ENCODE measurements at places on chromosomes 5 and 9.
A peak's percentile ranks its signal among the peaks of the same experiment; 100 is the strongest.

DNA sequence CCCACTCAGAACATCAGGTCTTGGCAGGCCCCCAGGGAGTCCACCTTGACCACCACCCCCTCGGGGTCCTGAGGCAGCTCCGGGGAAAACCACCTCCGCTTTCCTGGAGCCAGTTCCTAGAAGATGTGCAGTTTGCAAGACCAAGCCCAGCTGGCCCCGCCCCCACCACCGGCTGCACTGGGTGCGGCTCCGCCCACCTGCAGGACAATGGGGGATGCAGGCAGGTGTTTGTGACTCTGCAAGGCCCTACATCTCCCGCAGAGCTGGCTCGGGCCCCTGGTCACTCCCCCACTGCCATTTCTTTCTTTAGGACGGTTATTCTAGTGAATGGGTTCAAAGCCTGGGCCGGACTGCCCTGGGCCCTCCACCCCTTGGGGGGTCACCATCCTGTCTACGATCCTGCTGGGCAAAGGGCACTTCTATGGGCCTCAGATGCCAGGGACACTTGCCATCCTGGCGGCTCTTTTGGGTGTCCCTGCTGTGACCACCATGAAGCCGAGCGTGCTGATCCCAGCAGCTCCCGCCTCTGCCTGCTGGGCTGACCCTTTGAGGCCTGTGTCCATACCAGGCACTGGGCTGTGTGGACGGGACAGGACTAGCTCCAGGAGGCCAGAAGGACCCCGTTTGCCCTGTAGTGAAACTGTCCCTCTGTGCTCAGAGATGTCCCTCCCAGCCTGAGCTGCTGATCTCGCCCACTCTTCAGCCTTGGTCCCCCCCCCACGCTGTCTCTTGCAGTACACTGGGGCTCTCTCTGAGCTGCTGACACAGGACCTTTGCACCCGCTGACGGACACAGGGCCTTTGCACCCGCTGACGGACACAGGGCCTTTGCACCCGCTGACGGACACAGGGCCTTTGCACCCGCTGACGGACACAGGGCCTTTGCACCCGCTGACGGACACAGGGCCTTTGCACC lies 5.9 kb upstream of the NACC2 start:
- DNase-seq = no peak

DNA sequence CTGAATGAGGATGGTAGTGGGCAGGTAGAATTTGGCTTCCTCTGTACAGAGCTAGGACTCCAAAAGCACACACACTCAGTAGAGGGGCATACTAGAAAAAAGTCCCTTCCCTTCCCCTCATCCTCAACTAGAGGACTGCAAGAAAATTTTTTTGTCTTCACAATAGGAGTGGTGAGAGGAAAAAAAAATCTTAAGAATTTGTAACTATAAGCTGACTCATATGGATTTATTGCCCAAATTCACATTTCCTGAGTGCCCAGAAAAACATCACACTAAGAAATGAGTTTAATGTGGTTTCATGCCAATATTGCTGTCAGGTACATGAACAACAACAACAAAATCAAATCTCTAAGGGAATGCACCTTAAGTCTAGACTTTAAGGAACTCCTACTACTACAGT lies 43.7 kb downstream of the RANBP6 start:
- DNase-seq = peak; percentile 55

DNA sequence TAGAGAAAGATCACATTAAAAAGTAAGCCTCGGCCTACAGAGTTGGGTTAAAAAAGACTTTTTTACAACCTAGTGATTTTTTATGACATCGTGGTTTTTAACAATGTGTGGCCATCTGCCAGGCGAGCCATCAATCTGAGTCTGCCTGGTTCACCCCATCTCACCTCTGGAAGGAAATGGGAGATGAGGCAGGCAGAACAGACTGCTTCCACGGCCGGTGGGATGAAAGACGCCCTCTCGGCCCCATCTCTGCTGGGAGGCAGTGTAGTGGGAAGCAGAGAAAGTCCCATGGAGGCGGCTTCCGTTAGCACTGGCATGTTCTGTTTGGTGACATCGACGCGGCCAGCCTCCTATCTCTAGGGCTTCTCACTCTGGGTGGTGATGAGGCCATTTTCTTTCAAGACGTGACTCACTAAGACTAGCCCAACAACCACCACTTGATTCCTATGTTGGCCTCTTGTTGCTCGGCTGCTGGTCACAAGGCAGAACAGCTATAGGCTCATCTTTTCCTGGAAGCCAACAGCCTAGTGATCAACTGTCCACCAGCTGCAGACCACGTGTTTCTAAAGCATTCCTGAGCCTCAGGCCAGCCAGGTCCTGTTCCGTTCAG lies 132.4 kb upstream of the OTULINL start:
- DNase-seq = peak; percentile 100

DNA sequence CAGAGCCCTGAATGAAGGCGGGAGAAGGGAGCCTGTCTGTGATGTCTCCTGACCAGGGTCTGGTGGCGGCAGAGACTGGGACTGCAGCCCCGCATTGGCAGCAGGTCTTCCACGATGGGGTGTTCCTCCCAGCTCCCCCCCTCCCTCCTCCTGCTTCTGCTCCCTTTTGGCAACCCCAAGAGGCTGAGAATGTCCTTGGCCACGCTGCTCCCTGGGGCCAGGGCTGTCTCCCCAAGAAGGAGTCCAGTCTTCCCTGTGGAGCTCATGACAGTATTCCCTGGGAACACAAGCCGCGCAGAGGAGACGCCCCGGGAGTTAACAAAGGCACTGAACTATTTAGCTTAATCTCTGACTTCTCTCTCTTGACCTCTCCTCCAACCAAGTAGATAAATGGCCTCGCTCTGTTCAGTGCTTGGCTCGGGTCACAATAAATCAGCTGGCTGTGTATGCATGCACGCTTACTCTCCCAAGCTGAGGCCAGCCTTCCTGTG lies 84.0 kb upstream of the NEURL1B start:
- peak; percentile 19 for DNase-seq

GRCh38 chr5:91381774-91382359 lies 1.2 kb downstream of the ARRDC3 start:
- DNase-seq = peak; percentile 94

DNA sequence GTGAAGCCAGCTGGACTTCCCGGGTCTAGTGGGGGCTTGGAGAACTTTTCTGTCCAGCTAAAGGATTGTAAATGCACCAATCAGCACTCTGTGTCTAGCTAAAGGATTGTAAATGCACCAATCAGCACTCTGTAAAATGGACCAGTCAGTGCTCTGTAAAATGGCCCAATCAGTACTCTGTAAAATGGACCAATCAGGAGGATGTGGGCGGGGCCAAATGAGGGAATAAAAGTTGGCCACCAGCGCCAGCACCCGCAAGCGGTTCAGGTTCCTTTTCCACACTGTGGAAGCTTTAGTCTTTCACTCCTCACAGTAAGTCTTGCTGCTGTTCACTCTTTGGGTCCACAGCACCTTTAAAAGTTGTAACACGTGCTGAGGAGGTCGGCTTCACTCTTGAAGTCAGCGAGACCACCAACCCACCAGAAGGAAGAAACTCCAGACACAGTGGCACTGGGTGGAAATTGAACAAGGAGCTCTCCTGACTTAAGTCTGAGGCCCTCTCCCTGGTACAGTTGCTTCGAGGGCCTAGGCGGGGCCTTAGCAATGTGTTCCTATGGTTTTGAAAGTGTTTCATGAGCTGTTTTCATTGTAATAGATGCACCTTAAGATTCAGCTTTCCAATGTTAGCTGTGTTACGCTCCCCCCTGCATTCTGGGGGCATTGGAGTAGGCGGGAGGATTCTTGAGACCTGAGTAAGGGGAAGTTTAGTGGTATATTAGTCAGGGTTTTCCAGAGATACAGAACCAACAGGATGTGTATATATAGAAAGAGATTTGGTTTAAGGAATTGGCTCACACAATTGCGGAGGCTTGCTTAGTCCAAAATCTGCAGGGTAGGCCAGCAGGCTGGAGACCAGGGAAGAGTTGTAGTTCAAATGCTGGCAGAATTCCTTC lies 21.5 kb upstream of the MYO10 start:
- DNase-seq = peak; percentile 86

GRCh38 chr5:69039829-69040228 lies 54.0 kb upstream of the SLC30A5 start:
- no peak for DNase-seq

DNA sequence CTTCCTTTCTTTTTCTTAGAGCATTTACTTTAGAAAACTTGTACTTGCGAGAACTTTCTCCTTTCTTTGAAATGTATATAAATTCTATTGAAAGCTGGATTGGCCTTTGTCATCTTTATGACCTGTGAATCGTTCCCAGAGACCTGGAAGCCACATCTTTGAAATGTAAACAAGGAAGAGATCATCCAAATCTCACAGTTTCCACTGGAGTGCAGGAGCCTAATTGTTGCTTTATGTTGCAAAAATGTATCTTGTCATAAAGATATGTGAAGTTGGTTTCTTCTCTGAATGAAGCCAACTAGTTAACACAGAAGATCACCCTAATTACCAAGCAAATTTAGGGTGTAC lies 1101.8 kb downstream of the TAF11L14 start:
- DNase-seq = no peak

DNA sequence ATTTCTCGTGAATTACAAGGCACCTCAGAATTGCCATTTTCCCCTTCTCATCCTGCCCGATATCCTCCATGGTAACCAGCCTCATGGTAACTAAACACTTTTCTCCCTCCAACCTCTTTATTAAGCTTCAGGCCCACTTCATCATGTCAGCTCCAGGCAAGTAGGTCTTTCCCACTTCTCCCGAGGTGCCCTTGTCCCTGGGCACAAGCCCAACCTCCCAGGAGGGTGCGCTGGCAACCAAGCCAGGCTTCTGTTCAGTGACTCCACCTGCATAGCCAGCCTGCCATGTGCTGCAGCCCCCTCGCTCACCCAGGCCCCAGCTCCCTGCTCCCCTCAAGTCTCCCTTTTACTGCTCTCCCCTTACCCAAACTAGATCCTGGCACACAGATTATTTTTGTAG lies 47.4 kb upstream of the AFAP1L1 start:
- DNase-seq = no peak

DNA sequence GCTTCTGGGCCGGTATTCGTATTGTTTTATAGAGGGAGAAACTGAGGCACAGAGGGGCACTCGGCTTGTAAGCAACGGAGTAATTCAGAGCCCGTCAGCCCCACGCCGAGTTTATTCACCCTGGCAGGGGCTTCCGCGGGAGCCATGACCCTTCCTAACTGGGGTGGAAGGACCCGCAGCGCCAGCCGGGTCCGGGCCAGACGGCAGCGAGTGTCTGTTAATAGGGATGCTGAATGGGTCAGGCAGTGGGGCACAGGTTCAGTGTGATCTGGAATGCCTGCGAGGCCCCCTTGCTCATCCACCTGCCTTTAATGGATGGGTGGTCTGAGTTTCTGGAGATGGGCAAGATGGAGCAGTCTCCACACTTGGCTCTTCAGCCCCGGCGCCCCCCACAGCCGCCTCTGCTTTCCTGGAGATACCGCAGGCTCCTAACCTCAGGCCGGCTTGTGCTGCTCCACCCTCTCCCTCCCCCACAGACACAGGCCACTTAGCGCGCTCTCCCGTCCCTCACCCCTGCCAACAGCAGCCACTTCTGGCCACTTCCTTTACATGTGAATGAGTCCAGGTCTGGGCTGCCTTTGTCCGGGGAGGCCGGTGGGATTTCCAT lies 147.1 kb downstream of the ERCC6L2 start:
- no peak for DNase-seq

DNA sequence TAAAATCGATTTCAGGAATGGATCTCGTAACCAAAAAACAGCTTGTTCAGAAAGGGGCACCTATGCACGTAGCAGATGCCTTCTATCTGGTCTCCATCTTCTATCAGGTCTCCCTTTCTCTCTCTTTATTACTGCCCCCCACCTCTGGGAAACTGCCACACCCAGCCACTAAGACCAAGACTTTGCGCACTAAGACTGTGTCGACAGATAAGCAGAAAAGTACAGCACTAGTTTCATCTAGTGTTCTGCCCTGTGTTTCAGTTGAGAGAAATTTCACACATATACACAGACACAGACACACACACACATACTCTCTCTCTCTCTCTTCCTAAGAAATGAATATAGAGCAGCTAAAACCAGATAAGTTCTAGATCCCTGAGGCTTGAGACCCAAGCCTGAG lies 210.1 kb upstream of the MAP3K1 start:
- DNase-seq = no peak

GRCh38 chr9:93464876-93465275 lies 11.5 kb upstream of the FAM120AOS start:
- DNase-seq = peak; percentile 74

GRCh38 chr5:157431544-157432200 lies 28.3 kb upstream of the NIPAL4 start:
- peak; percentile 82 for DNase-seq

DNA sequence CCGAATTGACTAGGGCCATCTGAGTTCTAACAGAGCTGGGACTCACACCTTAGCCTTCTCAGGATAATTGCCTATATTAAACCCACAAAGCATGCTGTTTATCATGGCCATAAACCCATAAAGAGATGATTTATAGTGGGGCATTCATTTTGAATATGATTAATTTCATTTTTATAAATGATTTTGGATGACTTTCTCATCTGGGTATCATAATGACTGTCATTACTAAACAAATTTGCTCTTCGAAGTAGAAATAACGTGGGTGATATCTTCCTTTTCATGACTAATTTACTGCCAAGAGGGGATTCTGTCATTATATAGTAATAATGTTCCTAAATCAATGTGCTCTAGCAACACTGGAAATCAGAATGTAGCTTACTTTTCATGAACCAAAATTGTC lies 498.2 kb downstream of the CDH12 start:
- DNase-seq = no peak

- DNase-seq = peak; percentile 21
Measured at GRCh38 chr5:35047785-35048404, at the start of gene AGXT2. Gene AGXT2 (minus strand): TSS chr5:35047949. CDS start chr5:35047892, 57 bp downstream.

GRCh38 chr9:124290053-124290591 lies 32.4 kb downstream of the NEK6 start:
- no peak for DNase-seq

- no peak for DNase-seq
Measured at GRCh38 chr9:138115506-138115905, 237.9 kb downstream of the CACNA1B start.

- no peak for DNase-seq
Measured at GRCh38 chr9:72150127-72150526, 887 bp downstream of the GDA start.

DNA sequence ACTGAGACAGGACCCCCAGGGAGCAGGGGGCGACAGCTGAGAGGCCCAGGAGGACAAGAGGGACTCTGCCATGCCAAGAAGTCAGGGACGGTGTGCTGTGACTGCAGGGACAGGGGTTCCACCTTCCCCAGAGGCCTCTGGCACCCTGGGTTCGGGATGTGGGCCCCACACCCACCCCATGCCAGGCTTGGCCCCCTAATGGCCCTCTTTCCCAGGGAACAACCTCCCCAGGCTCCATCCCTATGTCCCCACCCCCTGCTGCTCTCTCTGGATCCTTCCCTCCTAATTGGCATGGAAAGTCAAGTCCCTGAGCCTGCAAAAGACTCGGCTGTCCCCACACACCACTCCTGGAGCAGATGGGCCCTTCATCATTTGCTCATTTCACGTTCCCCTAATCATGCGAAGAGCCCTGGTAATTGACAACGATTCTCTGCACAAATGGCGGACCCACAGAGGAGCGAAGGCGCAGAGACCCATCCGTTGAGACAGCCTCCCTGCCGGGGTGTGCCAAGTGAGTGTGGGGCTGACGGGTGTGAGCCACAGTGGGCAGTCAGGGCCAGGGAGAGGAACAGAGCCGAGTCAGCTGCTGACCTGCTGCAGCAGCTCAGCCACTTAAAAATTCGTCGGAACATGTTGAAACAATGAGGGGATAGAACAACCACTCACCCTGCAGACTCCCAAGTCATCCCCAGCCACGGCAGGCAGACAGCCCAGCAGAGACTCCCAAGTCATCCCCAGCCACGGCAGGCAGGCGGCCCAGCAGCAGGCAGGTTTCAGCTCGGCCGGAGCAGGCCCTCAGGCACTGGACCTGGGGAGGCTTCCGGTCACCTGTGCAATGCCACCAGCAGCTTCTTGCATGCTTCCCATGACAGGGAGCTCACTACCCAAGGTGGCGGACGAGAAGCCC lies 109.0 kb downstream of the VAV2 start:
- no peak for DNase-seq

Measured in choroid plexus epithelial cell (primary cell).